Right cardiac atrium (tissue), 5 donors: ENCODE measurements at places on chromosomes 5 and 9. TPM values are rescaled to one million over a fixed set of nuclear protein-coding genes. Genes with fewer than 3 reads are reported as not detected.

PRRT1B gene
- total RNA-seq, result not detected

KIF4B gene
- total RNA-seq, result not detected

FAM169A gene
- 7.9 TPM for total RNA-seq

FAM240B gene
- total RNA-seq, result not detected

PCSK1 gene
- 0.71 TPM for total RNA-seq

GALT gene
- 65.7 TPM for total RNA-seq

SLC6A18 gene
- not detected for total RNA-seq

SHOC1 gene
- not detected for total RNA-seq

LRRC26 gene
- total RNA-seq, result not detected

ANKDD1B gene
- 0.46 TPM for total RNA-seq

NME5 gene
- 5.0 TPM for total RNA-seq

TAF11L5 gene
- total RNA-seq, result not detected

CATSPER3 gene
- 0.59 TPM for total RNA-seq

ADAMTSL1 gene
- 2.2 TPM for total RNA-seq

GPR151 gene
- total RNA-seq, result not detected

ERAP2 gene
- total RNA-seq, result 6.3 TPM

DTWD2 gene
- 8.1 TPM for total RNA-seq
